ENCODE measurements at places on chromosomes 13 and 19.

DNA sequence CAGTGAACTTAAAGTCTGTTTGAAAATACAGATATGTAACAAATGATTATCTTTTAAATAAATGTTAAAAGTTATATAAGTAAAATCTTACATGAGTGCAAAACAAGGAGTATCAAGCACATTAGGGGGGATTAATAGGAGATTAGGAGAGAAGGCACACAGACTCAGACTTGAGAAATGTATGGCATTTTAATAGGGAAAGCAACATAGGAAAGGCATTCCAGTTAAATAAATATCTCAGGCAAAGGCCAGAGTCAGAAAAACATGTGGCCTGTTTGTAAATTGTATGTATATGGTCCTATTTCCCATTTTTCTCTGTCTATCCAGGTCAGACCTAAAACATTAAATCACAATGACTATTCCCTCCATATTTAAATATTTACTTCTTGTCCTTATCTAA is 462.7 kb downstream of the GPC6 start:
- DNase-seq: no peak

DNA sequence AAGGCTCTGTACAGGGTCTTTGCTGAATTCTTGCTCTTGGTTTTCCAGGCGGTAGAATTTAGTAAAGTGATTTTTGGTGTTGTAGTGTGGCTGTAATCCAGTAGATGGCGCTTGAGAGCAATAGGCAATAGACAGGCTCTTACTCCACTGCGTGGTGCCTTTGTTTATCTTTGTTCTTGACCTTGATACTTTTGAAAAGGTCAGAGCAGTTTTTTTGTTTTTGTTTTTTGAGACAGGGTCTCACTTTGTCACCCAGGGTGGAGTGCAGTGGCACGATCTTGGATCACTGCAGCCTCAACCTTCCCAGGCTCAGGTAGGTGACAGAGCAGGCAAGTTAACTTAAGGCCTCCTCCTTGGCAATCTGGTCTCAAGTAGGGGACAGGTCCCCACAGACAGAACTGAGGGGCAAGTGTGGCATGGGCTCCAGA is 12.2 kb upstream of the LILRA5 start:
- DNase-seq: peak; percentile 36

DNA sequence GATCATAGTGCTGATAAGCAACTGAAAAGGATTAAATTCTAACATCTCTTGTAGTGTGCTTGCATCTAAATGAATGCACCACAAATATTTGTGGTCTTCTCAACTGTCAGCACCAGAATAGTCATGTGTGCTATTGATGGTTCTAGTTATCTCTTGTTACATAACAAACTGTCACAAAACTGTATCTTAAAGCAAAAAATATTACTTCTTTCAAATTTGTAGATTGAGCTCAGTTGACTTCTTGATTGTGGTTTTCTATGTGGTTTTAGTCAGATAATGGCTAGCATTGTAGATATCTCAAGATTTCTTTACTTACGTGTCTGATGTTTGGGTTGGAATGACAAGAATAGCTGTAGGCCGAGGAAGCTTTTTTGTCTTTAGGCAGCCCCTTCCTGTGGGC is 431.3 kb downstream of the SLITRK6 start:
- no peak for DNase-seq

- no peak for DNase-seq
Measured at GRCh38 chr19:15249972-15250639, 17.9 kb upstream of the EPHX3 start.

DNA sequence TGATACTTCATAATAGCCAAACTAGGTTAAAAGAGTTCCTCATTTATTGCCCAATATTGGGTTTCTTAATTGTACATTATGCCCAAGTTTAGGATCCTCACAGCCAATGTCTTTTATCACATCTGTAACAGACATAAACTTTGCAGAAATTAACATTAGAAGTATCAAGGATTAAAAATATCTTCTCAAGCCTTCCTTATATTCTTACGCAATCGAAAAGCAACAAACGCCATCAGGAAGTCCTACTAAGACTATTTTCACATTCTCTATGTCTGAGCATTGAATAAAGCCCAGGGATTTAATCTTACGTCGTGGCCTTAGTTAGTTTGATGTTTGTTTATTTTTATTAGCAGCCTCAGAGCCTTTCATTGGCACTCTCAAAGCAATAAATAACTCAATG is 1660.4 kb upstream of the MIR17HG start:
- DNase-seq: no peak

GRCh38 chr19:30223866-30224688 is 148.1 kb upstream of the ZNF536 start:
- no peak for DNase-seq

- no peak for DNase-seq
Measured at GRCh38 chr19:14809272-14810057, 25.5 kb downstream of the OR7A5 start.

- peak; percentile 7 for DNase-seq
Measured at GRCh38 chr19:5719274-5719960, 529 bp downstream of the LONP1 start.

DNA sequence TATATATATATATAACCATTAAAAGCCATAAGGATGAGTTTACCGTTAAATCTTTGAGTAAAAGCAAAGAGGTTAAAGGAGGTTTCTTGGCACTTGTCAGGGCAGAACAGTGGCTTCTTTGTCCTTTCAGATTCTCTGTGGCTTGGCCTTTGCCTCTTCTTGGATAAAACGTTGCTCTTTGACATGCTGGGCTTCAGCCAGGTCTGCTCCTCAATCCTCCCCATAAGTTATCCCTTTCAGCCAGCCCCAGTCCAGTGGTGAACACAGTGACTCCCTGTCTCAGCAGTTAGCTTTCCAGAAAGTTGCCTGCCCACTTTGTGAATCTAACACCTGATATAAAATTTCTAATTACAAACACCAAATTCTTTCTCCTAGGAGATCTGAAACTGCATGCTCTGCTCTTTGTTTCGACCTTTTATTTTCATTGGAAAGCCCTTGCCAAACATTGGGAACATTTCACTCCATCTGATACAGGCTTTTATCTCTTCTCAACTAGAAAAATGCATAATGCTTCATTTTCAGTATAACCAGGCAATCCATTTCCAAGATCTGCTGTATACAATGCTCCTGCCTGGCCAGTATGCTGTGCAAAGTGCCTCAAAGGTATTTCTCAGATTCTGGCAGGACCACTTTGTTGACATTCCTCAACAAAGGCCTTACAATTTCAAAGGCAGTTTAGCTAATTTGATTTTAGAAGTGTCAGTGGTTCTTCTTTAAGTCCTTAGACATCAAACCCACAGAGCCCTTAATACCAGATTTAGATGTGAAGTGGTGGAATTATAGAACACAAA is 16.2 kb upstream of the MED4 start:
- DNase-seq: no peak

- DNase-seq: no peak
Measured at GRCh38 chr19:16139752-16140151, 3.7 kb upstream of the HSH2D start.

DNA sequence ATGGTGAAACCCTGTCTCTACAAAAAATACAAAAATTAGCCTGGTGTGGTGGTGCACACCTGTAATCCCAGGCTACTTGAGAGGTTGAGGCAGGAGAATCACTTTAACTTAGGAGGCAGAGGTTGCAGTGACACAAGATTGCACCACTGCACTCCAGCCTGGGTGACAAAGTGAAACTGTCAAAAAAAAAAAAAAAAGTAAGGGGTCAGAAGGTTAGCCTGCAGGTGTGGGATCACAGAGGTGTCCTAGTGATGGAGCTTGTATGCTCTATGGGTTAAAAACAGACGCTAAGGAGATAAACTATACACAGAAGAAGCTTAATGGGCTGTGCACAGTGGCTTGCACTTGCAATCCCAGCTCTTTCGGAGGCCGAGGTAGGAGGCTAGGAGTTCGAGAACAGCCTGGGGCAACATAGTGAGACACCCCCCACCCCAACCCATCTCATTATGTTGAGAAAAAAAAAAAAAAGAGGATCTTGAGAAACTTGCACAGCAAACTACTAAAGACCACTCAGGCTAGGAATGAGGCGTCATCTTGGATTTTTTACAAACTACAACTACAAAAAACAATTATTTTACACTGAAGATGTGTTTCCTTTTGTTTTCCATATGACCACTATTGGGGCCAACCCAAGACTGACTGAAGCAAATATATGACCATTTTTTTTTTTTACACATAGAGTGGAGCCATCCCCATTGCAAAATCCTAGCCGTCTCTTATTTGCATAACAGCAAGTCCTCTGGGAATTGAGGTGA is 7.9 kb downstream of the FOSB start:
- DNase-seq: no peak

DNA sequence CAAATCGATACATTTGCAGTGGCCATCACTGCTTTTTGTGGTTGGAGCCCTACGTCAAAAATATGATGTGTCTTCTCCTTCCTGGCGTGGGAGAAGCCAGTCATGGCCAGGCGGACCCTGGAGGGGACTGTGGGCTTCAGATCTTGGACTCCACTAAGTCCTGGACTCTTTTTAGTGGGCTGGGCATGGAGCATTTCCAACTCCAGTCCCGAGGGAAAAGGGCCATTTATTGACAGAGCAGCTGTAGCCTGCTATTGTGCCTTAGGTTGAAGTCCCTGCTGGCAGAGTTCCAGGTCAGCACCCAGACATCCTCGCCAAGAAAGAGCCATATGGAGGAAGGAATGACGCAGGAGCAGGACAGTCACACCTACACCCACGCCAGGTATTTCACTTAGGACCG is 179.2 kb upstream of the ZNF507 start:
- DNase-seq: no peak

GRCh38 chr19:14412324-14412995 is 6.7 kb downstream of the DDX39A start:
- no peak for DNase-seq

GRCh38 chr19:40232479-40232878 is 6.0 kb upstream of the CCNP start:
- DNase-seq: no peak

DNA sequence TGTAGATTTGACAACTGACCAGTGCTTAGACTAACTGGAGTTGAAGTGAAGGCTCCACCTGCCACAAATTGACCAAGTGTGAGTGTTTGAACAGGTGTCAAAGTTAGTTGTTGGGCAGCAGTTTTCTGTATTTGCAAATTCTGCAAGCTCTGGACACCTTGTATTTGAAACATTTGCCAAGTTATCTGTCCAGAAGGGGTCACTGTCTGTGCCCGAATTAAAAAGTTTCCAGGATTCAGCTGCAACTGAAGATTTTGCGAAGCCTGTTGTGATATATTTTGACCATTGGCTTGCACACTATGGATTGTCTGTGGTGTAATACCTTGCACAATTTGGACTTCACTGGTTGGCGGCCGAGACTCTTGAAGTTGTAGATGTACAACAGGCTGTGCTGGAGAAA is 1690.7 kb downstream of the SLITRK5 start:
- DNase-seq: no peak

- no peak for DNase-seq
Measured at GRCh38 chr13:38462605-38463004, 113.0 kb downstream of the UFM1 start.

GRCh38 chr13:25768838-25769237 is 283.0 kb downstream of the SHISA2 start:
- DNase-seq: no peak

DNA sequence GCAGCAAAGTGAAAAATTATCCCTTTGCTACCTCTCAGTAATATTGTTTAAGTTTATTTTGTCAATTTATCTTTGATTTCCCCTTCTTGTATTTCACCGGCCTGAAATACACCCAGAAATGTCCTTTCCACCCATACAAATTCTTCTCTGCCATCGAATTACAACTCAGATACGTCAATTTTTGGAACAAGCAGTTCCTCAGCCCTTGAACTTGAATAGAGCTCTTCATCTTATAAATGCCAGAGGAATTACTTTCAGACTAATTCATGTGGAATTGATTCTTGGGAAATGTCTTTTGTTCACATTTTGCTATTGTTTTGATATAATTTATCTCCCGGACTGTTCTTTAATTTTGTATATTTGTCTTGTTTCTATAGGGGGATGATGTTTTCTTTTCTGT is 1359.3 kb upstream of the MIR17HG start:
- DNase-seq: no peak

GRCh38 chr13:73177916-73178565 is 119.2 kb downstream of the KLF5 start:
- no peak for DNase-seq

DNA sequence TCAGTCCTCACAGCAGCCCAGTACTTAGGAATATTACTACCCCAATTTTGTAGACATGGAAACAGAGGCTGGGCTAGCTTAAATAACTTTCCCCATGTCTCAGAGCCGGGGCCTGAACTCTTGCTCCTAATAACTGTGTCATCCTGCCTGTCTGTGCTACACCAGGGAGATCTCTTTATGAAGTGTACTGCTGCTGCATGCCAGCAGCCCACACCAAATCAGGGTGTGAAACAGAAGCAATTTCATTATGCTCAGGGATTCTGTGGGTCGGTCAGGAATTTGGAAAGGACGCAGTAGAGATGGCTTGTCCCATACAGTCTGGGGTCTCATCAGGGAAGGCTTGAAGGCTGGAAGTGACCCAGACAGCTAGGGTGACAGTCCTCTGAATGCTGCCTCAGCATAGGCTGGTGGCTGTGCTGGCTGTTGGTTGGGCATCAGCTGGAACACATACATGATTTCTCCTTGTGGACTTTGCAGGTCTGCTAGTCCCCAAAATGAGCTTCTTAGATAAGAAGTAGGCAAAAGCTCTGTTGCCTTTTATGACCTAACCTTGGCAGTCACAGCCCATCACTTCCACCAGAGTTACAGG is 22.6 kb downstream of the ZNF507 start:
- DNase-seq: no peak

DNA sequence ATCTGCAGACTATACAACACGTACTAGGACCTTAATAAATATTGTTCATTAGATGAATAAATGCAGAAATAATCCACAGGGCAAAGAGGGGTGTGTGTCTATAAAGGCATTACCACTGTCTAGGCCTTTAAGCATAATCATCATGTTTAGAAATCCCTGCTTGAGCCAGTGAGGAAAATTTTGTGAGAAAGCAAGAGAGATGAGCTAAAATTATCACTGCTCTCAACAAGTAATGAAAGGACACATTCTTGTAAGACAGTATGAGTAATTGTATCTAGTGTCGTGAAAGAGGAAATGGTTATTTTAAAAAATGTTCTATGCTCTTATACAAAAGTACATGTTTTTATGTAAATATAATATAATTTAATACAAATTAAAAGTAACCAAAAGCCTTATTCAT is 1699.4 kb downstream of the PCDH9 start:
- DNase-seq: no peak
